ENCODE measurements at places on chromosomes 1 and 21.

DNA sequence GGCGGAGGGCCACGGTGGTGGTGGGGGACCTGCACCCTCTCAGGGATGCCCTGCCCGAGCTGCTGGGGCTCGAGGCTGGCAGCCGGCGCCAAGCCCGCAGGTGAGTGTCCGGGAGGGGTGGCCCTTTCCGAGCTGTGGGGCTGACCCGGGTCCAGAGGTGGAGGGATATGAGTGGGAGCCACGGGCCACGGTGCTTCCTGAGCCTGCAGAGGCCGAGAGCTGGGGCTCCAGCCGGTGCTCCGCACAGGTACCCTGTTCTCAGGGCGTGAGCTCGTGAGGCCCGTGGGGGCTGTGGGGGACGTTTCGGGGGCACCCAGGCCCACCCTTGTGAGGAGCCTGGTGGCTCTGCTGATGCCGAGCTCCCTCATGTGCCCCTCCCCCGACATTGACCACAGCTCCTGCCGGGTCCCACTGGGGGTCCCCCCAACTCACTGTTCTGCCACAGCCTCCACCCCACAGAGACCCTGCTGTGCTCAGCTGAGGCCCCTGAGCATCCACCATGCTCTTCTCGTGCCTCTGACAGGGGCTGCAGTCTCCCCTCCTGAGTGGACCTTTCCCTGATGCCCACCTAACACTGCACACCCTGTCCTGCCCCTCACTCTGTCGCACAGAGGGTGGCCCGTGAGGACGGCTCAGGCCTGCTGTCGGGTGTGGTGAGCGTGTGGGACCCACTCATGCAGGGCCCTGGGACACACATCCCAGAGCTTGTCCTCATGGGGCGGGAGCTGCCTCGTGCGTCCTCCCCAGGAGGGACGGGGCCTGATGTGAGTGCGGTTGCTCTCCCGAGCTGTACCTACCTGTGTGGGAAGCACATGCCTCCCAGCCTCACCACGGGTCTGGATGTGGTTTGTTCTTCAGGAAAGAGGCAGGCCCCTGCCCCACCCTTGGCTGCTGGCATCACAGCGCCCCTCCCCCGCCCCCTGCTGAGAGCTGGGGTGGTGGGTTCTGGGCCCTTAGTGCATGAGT, 27.5 kb downstream of the SLX9 start:
- no peak for DNase-seq

DNA sequence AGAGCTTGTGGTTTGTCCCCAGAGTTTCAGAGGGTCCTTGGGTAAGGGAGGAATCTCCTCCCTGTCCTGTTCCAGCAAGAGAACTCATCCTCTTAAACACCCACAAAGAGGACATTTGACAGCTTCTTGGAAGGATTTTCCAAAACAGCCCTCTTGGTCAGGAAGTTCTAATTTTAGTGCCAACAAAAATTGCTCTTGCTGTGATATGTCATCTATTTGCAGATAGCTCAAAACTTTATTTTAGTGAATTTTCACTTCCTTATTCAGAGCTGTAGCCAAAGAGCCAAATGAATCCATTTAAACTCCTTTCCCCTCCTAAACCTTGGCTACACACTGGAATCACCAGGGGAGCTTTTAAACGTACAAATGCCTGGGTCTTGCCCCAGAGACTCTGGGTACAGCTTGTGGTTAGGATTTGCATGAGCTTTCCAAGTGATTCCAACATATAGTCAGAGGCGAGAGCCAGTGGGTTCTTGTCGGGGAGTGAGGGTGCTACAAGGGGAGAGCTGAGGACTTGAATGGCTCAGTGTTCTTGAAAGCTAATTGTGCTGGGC, 11.8 kb upstream of the RASSF5 start:
- no peak for DNase-seq

- DNase-seq, result no peak
Observed at GRCh38 chr1:111213412-111213811, 13.0 kb upstream of the DENND2D start.

DNA sequence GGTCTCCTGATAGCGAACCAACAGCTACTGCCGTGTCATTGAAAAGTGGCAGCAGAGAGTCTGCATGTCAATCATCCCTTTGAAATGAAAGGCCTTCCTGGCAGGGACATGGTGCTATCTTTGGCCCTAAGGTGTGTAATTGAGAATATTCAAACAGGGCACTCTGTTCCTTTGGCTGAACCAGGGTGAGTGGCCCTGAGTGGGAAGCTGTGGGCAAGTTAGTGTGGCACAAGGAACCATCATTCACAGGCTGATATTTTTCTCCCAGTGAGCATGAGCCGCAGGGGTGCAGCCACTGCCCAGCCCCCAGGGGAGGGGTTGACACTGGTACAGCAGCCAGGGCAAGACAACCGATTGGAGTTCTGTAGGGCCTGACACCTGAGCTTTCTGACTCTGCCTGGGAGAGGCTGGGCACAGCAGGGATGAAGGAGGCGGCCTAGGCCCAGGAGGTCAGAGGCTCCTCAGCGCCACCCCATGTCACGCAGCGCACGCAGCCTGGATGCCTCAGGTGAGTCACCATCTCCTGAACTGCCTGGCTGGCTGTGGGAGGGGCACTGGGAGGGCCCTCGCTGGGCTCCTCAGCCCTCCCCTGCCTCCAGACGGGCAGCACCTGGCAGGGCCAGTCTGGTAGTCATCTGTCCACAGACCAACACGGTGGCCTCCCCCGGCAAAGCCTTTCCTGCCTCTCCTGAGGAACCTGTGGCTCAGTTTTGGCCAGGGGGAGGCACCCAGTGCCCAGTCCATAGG, 13.2 kb downstream of the QSOX1 start:
- DNase-seq, result no peak

DNA sequence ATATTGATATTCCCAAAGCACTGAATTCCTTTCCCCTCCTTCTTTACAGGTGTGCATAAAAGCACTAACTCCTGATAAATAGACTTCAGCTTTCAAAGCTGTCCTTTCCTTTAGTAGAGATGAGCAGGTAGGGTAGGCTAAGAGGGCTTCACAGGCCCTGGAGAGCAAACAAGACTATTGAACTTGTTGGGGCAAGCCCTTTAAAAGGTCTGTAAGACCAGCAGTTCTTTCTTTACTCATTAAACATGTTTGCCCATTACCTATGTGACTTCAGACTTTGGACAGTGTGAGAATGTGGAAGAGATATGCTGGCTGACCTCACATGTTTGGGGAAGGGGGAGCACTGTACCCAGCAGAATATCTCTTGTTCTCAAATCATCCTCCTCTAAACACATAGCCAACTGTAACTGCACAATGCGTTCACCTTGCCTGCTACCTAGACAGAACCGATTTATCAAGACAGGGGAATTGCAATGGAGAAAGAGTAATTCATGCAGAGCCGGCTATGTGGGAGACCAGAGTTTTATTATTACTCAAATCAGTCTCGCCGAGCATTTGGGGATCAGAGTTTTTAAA, 27.1 kb upstream of the HAO2 start:
- DNase-seq, result no peak

GRCh38 chr1:230280054-230280795, 145.9 kb downstream of the PGBD5 start:
- DNase-seq, result no peak

DNA sequence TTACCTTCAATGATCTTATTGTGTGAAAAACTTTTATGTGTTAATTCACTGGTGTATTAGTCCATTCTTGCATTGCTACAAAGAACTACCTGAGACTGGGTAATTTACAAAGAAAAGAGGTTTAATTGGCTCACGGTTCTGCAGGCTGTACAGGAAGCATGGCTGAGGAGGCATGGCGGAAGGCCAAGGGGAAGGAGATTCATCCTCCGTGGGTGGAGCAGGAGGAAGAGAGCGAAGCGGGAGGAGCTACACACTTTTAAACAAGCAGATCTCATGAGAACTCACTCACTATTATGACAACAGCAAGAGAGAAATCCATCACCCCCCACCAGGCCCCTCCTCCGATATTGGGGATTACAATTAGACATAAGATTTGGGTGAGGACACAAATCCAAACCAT, 44.2 kb upstream of the RGS7 start:
- DNase-seq, result no peak

DNA sequence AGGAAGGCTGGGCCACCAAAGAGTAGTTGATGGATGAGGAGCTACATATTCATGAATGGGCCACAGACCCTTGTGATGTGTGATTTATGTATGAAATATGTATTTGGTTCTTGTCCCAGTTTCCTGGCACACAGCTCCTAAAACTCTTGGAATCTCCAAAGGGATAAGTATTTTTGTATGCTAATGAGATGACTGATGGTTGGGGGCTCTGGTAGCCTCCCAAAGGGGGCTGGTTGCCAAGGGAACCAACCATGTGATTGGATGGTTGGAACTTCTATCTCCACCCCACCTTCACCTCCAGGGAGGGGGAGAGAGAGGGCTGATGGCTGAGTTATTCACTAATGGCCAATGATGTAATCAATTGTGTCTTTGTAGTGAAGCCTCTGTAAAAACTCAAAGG, 77.1 kb downstream of the ZNF281 start:
- DNase-seq, result no peak

- DNase-seq, result peak; percentile 48
Observed at GRCh38 chr1:150235294-150235851, 539 bp downstream of the ANP32E start.

GRCh38 chr1:26320896-26321295, 3.1 kb downstream of the CD52 start:
- DNase-seq, result no peak

All from KG1 (cell line).